NCI-H510A (cell line): ENCODE measurements at places on chromosomes 7 and 10.

DNA sequence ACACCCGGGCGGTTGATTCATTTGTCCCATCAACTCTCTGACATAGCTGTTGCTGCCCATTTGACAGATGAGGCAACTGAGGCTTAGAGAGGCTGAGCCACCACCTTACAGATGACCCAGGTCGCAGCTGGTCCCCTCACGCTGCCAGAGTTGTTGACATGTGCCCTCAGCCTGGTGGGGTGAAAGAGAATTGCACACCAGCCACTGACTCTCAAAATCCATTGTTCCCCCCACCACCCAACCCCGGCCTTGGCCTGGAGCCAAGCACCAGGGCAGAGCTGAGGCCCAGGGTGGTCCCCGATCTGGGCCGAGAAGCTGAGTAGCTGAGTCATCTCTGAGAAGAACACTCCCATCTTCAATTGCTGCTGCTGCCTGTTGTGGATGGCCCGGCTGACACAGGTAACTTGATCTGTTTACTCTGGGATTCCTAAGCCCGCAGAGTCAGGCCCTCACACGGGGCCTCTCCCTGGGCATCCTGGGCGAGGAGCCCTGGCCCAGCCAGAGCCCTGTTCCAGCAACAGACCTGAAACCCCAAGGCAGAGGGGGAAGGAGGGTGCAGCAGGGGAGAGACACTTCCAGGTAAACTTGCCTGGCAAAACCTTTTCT lies 27.5 kb downstream of the PVRIG start:
- peak; percentile 63 for DNase-seq

GRCh38 chr10:4338768-4339167 lies 487.2 kb upstream of the AKR1E2 start:
- no peak for DNase-seq

DNA sequence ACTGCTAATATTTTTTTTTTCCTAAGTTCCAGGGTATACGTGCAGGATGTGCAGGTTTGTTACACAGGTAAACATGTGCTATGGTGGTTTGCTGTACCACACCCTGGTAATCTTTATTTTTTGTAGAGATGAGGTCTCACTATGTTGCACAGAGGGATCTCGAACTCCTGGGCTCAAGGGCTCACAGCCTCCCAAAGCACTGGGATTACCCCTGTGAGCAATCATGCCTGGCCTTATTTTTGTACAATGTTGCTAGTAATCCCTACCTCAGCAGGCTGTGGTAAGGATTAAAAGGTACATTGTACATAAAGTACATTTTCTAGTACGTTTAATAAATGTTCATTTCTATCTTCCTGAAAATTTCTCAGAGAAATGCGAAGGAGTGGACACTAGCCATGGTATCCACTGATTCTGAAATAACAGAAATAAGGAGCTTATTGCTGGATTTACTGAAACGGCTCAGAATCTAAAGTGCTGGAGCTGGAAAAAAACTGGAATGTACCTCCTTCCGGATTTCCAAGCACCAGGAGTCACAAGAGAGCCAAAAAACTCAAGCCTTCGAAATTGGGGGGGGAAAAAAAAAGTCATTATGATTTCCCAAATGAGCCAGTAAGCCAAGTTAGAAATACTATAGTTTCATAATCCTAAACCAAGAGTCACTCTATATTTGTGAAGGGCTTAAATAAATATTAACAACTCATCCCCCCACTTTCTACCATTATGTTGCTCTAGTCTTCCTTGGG lies 69.6 kb downstream of the NT5C2 start:
- DNase-seq, result no peak

GRCh38 chr10:44193567-44194220 lies 191.2 kb downstream of the CXCL12 start:
- DNase-seq, result no peak

DNA sequence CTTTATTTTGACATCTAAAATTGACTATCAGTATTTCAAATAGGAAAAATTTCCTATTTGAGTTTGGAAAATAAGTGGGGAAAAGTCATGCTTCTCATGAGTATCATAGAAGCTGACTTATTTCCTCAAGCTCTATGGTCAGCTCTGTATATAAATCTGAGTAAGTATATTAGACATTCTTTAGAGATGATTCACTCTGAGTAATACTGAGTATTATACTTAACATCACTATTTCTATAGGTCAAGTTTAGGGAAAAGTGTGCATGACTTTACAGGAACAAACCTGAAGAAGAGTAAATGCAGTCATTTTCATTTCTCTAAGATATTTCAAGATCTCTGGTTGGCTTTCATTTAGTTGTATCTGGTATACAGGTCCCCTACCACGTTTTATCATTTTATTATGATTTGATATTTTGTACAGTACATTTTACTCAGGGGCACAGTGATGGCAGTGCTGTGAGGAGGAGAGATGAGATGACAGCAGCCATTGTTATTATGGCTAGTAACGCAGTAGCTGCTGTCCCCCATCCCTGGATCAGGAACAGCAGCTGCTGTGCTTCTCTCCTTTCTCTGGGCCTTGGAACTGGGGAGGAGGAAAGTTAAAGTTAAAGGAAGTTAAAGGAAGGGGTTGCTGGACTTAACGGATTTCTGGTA lies 15.2 kb downstream of the SND1 start:
- DNase-seq, result no peak

- no peak for DNase-seq
Measured at GRCh38 chr7:21412957-21413356, 14.9 kb upstream of the SP4 start.

DNA sequence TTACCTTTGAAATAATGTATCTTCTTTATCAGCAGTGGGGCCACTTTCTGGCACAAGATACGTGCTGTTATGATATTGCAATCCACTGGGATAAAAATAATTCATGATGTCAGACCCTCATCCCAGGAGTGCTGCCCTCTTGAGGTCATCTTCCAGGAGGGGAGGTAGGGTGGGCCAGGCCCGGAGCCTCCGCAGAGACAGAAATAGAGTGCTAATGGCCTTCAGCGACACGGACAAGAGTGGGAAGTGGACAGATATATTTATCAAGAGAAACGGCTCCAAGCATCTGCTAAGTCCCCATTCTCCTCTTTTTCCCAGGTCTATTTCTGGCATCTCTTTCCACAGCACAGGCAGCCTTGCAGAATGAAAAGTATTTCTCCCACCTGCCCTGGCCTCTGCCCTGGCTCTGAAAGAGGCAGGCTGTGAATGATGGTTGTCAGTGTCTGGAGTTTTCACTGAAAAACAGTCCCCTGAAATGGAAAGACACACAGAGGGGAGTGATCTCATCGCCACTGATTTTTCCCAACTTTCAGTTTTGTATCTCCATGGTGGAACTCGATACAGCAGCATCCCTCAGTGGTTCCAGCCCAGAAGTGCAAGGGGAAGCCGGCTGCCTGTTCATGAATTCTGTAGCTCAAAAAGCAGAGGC lies 251.7 kb upstream of the MYO3A start:
- no peak for DNase-seq

GRCh38 chr7:21300692-21301091 lies 127.2 kb upstream of the SP4 start:
- DNase-seq, result no peak

DNA sequence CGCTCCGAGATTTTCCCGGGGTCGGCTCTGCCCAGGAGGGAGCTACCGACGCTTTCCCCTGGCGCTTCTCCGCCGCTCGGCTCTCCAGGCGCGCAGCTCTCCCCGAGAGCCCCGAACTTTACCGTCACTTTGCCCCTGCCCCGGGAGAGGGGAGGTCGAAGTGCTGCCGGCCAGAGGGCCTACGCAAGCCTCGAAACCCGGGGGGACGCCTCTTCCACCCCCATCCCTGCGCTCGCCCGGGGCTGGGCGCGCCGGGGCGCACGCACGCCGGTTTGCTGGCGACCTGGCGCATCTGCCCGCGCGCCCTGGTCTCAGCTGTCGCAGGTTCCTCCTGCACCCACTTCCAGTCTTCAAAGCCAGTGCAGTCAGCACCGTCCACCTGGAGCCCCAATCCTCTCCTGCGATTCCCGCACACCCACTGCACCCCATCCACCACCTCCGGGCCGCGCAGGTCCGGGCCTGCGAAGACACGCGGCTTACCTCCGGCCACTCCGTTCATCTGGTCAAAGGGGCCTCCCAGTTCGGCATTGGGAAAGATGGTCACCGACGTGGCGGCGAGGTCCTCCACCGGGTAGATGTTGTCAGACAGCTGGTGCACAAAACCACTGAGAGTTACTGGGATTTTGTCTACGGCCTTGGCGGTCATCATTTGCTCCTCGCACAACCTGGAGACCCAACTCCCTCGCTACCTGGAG lies 638 bp downstream of the EGR2 start:
- no peak for DNase-seq

DNA sequence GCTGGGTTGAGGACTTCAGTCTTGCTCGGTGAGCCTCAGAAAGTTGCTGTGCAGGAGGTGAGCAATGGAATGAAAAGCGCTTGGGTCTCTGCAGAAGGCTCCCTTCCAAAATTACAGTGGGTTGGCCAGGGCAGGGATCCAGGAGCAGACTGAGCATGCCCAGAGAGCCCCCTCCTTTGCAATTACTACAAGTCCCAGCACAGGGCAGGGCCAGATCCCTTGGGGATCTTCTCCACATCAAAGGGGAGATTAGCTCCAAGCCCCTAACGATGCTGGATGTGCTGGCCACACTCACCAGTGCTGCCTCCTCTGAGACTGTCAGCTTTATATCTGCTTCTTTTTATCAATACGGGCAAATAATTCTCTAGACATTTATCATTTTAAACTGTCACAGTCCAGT lies 337.5 kb downstream of the RPS24 start:
- DNase-seq, result no peak

GRCh38 chr10:49139028-49139845 lies 5.4 kb upstream of the FAM170B start:
- no peak for DNase-seq

DNA sequence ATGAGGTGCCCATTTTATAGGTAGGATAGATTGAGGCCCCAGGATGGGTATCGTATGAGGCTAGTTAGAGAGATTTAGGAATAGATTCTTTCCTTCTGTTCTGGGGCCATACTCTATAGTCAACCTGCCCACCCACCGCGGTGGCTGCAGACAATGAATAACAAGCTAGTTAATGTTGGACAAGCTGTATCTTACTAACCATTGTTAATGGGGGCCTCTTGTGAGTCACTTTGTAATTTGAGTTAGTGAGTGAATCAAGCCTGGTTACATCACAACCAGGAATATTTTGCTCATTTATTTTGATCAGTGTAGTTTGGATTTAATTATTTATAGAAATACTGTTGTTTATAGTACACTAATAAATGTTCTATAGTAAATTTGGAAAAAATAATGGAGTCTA lies 7.3 kb downstream of the SORCS3 start:
- no peak for DNase-seq

DNA sequence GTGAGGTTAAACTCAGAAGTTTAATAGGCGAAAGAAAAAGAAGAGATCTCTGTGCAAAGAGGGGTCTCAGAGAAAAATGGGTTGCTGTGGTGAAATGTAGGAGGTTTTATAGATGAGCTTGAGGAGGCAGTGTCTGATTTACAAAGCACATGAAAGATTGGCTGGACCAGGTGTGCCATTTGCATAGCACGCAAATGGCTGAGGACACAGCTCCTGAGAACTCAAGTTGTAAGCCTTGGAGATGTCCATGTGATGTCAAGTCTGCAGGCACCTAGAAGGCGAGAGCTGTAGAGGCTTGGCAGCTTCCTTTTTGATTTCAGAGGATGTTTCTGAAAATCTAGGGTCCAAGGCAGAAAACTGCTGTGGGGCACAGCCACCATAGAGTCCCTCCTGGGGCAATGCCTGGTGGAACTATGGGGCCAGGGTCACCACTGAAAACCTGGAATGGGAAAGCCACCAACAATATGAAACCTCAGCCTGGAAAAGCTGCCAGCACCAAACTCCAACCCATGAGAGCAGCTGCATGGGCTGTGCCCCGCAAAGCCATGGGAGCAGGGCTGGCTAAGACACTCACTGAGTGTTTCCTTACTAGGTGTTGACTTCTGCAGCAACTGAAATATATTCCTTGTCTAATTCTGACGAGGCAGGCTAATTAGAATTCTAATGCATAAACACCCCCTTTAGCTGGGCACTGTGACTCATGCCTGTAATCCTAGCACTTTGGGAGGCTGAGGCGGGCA lies 96.9 kb upstream of the TNS3 start:
- DNase-seq, result no peak

DNA sequence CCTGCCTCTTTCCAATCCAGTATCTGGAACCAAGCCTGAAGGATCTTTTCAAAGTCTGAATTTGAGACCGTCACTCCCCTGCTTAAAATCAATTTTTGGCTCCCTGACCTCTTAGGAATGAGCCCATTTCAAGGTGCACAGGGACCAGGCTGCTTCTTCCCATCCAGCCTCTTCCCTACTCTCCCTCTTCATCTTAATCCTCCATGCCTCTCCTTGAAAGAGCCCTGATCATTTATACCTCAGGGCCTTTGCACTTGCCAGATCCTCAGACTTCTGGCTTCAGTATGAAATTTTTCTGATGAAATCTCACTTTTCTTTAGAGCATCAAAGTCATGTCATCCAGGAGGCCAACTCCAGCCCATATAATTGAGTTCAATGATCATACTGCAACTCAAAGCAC lies 399.5 kb upstream of the CELF2 start:
- no peak for DNase-seq

GRCh38 chr10:3676564-3676963 lies 108.4 kb downstream of the KLF6 start:
- DNase-seq, result no peak

- DNase-seq, result no peak
Measured at GRCh38 chr7:151086802-151087244, 548 bp downstream of the AGAP3 start.

- peak; percentile 72 for DNase-seq
Measured at GRCh38 chr10:123868038-123869019, 23.3 kb downstream of the CPXM2 start.

DNA sequence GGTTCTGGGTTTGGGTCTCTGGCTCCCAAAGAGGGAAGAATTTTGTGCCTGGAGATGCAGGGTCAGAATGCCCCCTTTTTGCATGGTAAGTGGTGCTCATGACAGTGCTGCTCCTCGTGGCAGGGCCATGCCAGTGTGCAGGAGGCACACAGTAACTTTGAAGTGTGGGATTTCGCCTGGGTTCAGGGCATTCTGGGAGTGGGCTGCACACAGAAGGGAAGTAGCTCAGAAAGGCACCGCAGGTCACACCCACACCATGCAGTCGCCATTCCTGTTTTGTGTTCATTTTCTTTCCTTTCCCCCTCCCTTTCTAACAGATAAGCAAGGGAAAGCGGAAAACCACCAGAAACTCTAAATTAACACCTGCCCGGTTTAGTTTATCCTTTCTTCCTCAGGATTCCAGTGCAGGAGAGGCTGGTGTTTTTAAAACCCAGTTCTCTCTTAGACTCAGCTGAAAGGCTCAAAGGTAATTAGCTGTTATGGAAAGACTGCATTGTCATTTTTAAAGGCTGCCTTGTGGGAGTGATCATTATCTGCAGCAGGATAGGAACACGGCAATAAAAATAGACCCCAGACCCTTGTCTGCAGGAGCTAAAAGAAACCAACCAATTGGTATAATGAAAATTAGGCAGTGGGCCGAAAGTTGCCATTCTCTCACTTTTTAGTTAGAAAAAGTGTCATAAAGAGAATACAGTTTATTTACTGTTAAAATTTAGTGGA lies 50.2 kb downstream of the EEPD1 start:
- no peak for DNase-seq
